ENCODE measurements at places on chromosomes 16 and 17.

DNA sequence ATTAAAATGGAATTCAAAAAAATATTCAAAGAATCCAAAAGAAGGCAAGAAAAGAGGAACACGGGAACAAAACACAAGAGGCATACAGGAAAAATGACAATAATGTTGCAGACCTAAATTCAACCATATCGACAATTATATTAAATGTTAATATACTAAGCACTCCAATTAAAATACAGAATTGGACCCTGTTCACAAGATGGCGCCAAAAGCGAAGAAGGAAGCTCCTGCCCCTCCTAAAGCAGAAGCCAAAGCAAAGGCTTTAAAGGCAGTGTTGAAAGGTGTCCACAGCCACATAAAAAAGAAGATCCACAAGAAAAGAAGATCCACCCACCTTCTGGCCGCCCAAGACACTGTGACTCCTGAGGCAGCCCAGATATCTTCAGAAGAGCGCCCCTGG is 6.3 kb upstream of the XAF1 start:
- DNase-seq: no peak

DNA sequence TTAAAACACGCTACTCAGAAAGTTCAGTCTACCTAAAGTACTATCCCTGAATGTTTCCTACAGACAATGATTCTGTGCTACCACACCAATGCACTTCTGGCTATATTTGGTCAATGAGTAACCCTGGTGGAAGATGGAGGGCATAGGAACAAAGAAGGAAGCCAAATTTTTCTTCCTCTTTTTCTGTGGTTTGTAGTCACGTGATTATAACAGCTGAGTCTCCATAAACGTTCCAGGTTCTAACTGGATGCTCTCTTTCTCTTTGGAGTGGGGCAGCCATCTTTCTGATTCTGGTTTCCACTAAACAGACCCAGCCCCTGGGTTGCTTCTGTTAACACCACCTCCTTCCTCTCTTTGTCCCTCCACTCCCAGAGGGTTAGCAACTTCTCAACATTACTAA is 274.9 kb downstream of the CDH11 start:
- no peak for DNase-seq

DNA sequence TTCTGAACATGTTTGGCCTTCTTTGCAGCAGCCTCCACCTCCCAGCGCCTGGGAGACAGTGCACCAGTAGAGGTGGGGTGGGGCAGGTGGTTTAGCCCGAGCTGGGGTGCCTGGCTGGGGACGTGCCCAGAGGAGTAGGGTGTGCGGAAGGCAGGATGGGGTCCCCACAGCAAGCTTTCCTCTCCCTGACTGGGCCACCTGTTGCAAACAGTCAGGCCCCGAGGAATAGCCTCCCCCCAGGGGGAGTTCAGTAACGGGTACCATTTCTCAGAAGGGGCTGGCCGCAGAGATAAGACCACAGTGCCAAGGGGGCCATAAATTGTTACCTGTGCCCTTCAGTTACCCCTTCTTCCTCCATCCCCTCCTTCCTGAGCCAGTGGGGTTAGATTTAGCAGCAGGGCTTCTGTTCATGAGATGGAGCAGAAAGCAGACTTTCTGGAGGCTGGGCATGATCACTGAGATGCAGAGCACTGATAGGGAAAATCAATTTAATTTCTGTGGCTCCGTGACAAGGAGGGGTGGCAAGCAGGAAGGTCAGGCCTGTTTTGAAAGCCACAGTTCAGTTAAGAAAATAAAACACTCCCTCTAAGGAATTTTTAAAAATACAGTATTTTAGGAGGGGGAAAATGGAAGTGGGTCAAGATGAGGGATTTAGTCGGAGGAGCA is 181.9 kb downstream of the MSI2 start:
- no peak for DNase-seq

DNA sequence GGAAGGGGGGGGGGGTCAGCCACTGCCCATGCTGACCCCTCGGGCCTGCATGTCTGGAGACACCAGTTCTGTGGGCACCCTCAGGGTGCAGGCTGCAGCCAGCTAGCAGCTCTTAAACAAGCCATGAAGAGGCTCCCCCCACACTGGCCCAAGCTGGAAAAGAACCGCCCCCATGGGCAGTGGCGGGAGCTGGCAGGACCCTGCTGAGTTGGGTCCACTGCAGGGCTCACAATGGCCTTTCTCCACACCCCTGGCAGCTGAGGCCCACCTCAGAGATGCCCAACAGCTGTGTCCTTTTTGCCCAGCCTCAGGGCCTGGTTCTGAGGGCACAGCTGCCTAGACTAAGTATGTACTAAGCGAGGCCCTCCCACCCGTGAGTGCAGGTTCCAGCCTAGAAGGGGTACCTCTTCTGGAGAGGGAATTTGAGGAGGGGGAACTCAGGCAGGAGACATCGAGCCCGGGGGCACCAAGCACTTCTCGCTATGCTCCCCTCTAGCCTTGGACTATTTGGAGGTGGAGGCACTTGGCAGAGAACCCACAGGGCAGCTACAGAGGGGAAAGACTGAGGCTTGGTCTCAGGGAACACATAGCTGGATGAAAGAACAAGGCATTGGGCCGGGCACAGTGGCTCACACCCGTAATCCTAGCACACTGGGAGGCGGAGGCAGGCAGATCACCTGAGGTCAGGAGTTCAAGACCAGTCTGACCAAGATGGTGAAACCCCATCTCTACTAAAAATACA is 3.2 kb downstream of the THRA start:
- DNase-seq: peak; percentile 69

GRCh38 chr16:1963806-1964505 is 670 bp downstream of the RPS2 start:
- peak; percentile 50 for DNase-seq

DNA sequence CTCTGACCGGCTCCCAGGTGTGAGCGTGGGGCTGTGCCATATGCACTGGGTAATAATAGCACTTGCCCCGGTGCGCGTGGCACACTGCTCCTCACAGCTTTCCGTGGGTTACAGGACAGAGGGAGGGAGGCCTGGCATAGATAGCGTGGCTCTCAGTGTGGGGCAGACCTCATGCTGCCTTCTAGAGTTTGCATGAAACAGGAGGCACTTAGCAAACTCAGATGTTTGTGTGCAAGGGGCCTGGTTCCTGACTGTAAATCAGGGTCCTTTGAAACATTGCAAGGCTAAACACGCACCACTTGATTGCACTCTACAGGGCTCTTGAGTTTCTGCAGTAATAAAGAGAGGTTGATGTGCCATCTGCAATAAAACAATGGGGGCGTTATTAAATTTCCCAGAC is 101.7 kb downstream of the RPTOR start:
- DNase-seq: no peak

GRCh38 chr17:30405161-30405560 is 26.4 kb downstream of the CPD start:
- DNase-seq: no peak
